ENCODE measurements at places on chromosomes 3 and 15.

GRCh38 chr3:100796556-100796955 lies 87.3 kb downstream of the TFG start:
- no peak for DNase-seq

DNA sequence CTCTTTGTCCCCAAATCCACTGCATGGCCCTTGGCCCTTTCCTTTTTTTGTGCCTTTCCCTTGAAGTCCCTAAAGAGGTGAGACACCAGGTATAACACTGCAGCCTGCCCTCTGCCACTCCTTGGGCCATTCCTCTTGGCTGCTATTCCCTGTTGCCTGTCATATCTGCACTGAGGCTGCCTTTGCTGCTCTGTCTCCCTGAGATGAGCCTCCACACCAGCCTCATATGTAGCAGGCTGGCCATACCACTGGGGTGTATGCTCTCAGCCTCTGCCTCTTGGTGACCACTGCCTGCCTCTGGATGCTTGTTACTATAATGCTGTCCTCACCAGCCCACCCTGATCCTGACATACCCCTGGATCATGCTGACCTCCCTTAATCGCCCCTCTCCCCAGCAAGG lies 252.0 kb downstream of the CLSTN2 start:
- no peak for DNase-seq

DNA sequence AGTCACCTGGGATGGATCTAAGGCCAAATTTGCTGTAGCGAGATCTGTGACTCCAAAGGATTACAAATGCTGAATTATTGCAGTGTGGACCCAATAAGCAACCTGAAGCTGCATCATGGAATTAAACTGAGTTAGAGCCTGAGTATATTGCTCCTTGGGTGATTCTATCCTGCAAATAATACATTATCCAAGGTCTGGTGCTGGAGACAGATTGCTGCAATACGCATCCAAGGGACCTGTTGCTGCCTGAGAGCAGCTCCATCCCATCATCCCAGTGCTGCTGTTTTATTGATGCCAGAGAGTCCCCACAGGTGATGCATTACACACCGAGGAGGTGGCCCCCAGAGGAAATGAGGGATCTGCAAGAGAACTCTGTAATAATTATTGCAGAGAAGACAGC lies 31.6 kb upstream of the PCSK6 start:
- no peak for DNase-seq

- no peak for DNase-seq
Measured at GRCh38 chr3:178443634-178444033, 92.6 kb upstream of the KCNMB2 start.

DNA sequence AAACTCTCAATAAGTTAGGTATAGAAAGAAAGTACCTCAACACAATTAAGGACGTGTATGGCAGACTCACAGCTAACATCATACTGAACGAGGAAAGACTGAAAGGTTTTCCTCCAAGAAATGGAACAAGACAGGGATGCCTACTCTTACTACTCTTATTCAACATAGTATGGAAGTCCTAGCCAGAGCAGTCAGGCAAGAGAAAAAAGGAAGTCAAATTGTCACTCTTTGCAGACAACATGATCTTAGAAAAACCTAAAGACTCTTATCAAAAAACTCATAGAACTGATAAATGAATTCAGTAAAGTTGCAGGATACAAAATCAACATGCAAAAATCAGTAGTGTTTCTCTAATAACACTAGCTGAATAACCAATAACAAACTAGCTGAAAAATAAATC lies 96.0 kb downstream of the C3orf70 start:
- DNase-seq = no peak

GRCh38 chr3:9581742-9582141 lies 28.1 kb upstream of the LHFPL4 start:
- no peak for DNase-seq

GRCh38 chr15:74307827-74308811 lies 59.3 kb downstream of the CYP11A1 start:
- DNase-seq = no peak

GRCh38 chr15:65249641-65250040 lies 37.0 kb downstream of the PARP16 start:
- DNase-seq = peak; percentile 42

- DNase-seq = no peak
Measured at GRCh38 chr15:30943654-30944335, 40.1 kb downstream of the FAN1 start.

DNA sequence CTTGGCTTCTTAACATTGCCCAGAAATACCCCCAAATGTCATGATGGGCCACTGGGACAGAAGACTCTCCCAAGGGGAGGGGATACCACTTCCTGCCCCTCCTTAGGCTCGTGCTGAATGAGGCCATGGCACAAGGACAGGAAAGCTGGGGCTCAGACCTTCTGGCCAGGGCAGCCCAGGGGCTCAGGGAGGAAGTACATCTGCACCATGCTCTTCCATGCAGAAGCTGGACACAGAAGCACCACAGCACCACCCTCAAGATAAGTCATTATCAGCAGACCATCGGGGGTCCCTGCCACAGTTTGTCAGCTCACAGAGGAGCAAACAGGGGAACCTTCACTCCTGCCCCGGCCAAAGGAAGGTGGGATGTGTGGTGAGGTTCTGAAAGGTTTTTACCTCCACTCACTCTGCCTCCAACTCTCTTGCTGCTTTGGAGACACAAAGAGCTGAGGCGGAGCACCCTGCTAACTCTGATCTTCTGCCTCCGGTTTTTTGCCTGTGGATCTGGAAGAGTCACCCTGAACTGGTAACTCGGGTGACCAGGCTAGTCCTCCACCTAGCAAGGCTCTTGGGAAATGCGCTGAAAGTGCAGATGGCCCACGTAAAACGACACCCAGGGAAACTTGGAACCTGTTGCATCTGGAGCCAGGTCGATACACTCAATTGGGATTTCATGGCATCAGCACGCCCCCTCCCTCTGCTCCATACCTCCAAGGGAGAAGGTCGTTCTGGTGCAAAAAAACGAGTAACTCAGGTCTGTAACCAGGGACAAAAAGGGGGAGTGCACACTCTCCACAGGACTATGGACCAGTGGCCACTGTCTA lies 8.3 kb downstream of the BMF start:
- DNase-seq = no peak

DNA sequence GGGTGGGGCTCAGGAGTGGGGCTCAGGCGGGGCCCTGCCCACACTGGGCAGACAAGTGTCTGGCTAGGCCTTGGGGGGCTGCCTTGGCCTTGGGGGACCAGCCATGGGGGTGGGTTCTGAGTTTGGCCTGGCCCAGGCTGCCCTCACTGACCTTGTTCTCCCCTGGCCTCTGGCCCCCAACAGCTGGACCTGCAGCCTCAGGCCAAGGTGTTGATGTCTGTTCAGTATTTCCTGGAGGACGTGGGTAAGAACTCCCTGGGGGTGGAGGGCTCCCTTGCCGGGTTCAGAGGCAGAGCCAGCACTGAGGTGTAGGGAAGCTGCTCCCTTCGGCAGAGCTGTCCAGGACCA lies 20.0 kb downstream of the PRKCD start:
- DNase-seq = no peak

- no peak for DNase-seq
Measured at GRCh38 chr15:58308742-58309355, 122.9 kb upstream of the LIPC start.

DNA sequence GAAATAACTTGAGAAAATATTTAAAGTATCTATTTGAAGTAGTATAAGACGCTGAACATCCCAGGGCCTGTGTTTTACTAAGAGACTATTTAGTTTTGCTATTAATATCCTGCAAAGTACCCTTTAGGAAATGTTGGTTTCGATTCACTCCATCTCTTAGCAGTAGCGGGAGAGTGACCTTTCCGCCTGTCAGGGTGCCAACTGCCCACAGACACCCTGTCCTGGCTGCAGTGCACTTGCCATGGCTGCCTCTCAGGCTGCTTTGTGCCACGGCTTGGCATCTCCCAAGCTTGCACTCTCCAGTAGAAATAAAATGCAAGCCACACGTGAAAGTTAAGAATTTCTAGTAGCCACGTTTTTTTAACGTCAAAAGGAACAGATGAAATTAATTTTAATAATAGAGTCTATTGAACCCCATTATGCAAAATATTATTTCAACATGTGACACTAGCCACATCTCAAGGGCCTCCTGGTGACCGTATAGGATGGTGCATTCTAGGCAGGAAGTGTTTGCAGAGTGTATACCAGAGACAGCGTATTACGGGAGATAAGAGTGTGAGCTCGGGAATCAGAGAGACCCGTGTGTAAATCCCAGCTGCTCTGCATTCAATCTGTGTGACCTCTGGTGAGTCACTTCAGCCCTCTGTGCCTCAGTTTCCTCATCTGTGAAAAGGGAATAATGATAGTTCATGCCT lies 19.8 kb downstream of the ADAMTS9 start:
- no peak for DNase-seq

GRCh38 chr3:65356331-65357248 lies 668.8 kb upstream of the ADAMTS9 start:
- DNase-seq = no peak

- DNase-seq = no peak
Measured at GRCh38 chr15:83053151-83053550, 13.9 kb downstream of the BTBD1 start.

DNA sequence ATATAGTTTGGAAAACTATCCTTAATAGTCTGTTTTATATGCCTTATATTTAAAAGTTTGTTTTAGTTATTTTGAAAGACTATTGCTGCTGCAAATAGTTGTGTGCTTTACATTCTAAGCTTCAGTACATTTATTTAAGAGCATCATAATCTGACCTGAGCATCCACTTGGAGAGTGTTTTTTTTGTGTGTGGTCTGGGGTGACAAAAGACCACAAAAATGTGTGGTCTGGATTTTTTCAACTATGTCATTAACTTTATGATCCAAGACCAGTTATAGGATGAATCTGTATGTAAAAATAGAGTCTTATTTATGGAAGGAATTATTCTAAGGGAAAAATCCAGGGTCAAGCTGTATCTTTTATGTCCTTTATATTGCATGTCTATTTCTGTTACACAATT lies 77.4 kb downstream of the SLTM start:
- DNase-seq = no peak

DNA sequence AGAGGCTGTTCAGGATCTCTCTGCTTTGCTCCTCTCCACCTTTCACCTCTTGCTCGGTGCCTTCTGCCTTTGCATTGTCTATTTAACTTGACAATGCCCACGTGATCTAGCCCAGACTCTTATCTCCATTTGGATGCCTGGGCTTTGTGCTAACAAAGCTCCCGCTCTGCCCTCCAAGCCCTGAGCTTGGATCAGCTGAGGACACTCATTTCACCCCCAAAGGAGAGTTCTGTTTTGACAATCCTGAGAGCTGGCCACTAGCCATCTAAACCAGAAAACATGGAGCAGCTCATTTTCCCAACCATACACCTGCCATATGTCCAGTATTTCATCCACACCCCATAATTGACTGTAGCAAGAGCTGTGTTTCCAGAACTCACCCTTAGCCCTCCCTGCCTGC lies 12.8 kb downstream of the GPR176 start:
- DNase-seq = no peak

- no peak for DNase-seq
Measured at GRCh38 chr3:5545719-5546118, 358.2 kb downstream of the EDEM1 start.

DNA sequence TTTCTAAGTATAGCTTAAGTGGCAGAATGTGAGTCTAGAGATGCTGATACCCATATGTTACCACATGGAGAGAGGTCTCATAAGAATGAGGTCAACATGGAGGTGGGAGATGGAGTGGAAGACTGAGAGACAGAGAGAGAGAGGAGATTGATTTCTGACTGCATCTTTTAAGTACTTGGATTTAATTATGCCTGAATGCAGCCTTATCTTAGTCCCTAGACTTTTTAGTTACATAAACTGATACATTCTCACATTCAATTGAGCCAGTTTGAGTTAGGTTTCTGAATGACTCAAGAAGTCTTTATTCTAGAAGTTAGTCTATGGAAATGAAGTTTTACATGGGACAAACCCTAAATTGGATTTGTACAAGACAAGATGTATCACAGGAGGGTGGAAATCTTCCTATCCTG lies 58.5 kb upstream of the TNFSF10 start:
- no peak for DNase-seq

- DNase-seq = no peak
Measured at GRCh38 chr3:59731943-59732342, 682.1 kb upstream of the CFAP20DC start.

- DNase-seq = no peak
Measured at GRCh38 chr3:18134386-18135059, 290.6 kb downstream of the SATB1 start.

DNA sequence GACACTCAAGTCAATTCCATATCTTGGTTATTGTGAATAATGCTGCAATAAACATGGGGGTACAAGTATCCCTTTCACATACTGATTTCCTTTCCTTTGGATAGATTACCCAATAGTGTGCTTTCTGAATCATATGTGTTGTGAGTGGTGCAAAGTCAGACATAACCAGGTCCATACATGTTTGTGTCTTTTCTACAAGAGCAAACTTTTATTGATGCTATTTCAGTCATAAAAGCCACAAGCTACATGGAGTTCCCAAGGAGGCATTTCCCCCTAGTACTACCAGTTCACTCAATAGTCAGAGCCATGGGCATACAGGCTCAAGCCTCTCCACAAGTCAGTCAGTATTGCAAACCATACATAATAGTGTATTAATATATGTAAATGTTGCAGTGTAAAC lies 10.1 kb downstream of the CEP63 start:
- DNase-seq = no peak

DNA sequence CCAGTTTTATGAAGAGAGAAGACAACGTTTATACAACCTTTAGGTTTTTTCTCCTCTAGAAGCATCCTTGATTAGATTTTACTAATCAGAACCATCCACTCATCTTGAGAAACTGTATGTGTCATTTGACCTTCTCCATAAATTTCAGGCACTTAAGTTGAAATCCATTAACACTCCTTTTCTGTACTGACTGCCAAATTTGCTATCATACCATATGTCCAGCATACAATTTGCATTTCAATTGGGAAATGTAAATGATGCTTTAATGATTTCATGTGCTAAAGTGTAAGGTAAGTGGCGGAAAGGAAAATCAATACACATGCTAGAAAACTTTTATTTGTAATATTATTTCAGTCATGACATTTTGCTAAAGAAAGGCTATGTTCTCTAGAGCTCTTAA lies 731.6 kb downstream of the GBE1 start:
- DNase-seq = no peak

GRCh38 chr3:53109190-53109589 lies 21.0 kb downstream of the RFT1 start:
- DNase-seq = no peak

DNA sequence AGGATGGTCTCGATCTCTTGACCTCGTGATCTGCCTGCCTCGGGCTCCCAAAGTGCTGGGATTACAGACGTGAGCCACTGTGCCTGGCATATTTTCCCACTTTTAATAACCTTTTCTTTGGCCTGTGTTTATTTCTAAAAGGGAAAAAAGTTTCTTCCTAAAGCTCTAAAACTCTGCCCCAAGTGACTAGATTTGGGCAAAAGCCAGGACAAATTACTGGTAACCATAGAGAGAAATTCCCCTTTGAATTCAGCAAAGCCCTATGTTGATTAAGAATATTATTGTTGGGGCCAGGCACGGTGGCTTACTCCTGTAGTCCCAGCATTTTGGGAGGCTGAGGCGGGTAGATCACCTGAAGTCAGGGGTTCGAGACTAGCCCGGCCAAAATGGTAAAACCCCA lies 11.5 kb upstream of the TRPM7 start:
- DNase-seq = no peak

GRCh38 chr3:98765721-98766120 lies 2.6 kb downstream of the ST3GAL6 start:
- no peak for DNase-seq
